HAP-1 (cell line): ENCODE measurements at places on chromosomes 2 and 18.

DNA sequence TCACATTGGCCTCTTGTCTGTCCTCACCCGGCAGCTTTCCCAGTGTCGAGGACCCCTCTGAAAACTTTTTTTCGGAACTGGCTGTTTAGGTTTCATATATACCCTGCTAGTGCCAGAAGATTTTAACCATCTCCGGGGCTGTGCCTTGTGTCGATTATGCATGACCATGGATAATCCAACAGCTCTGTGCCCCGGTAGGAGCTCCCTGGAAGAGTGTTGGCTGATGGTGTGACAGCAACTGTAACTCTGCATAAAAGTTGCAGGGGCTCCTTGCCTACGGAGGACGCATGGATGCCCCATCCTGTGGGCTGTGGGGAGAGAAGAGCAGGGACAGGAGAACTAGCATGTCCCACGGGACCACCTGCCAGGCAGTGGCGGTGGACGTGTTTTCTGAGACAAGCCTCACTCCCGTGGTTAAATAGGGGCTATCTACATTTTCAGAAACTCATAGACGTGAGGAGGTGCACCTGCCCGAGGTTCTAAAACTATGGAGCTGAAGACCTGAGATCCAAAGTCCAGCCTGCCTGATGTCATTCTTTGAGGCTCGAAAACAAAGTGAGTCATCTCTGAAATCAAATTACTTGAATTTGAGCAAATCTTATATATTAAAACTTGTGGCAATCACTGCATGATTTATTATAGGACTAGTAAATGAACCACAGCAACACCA lies 437.2 kb upstream of the HS6ST1 start:
- no peak for DNase-seq

- no peak for DNase-seq
These were observed 21.8 kb upstream of the CTIF start for GRCh38 chr18:48517048-48517447.

GRCh38 chr18:51921862-51922261 lies 418.1 kb upstream of the DCC start:
- DNase-seq: no peak

GRCh38 chr2:173239644-173240043 lies 115.0 kb upstream of the CDCA7 start:
- DNase-seq: no peak

DNA sequence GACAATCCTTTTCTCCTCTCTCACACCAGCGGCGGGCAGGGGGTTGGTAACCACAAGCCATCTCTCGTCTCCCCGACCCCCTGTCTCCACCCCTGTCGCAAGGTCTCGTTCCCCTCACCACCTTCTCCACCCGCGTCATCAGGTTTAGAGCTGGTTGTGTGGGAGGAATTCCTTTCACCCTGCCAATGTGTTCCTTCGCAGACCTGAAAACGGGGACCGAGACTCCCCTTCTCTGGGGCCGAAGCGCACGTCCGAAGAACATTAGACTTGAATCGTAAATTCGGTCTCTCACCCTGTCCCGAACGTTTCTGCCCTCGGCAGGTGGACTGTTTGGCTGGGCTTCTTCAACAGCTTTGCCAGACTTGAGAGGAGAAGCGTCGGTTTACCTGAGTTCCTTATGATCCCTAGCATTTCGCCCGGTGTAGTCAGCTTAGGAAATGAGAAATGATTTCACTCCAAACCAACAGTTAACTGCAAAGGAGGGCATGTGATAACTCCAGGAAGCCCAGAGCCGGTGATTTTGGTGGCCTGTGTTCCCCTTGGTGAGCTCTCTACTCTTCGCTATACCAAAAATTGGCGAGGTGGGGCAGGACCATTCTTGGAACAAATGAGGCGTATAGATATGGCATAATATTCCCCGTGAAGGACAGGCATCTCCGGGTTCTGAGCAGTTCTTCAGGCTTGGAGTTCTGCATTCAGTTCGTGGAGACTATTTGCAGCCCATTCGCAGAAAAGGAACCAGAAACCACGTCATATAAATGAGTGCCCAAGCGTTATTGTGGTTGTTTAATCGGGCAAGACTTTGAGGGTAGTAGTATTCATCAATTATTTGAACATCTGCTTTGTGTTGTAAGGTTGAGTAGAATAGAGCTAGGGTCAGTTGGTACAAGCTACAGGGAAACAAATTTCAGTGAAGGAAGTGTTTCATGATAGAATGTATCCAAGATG lies 694 bp downstream of the CFAP36 start:
- DNase-seq: peak; percentile 12

DNA sequence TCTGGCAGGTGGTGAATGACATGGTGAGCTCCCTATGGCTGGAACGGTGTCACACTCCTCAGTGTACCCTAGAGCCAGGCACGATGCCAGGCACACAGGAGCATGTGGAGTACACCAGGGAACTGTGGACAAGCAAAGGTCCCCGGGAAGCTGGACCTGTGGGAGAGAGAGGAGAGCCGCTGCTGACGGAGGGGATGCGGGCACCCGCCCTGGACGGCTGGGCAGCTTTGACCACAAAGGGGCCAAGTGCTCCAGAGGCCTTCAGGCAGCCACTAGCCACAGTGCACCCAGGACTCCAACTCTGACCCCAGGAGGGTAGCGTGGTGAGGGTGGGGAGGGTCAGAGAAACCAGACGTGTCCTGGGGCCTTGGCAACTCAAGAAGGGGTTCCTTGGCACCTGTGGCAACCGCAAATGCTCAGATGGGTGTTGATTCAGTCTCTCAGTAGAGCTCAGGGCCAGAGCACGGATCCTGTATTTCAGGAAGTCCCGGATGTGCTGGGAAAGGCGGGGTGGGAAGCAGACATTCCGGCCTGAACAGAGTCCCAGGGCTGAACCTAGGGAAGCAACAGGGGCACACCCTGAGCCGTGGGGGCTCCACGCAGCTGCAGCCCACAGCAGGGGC lies 2.3 kb upstream of the MAB21L4 start:
- no peak for DNase-seq

- no peak for DNase-seq
These were observed 9.6 kb downstream of the SSB start for GRCh38 chr2:169808221-169808620.

GRCh38 chr2:240179186-240179815 lies 38.8 kb upstream of the OTOS start:
- no peak for DNase-seq

DNA sequence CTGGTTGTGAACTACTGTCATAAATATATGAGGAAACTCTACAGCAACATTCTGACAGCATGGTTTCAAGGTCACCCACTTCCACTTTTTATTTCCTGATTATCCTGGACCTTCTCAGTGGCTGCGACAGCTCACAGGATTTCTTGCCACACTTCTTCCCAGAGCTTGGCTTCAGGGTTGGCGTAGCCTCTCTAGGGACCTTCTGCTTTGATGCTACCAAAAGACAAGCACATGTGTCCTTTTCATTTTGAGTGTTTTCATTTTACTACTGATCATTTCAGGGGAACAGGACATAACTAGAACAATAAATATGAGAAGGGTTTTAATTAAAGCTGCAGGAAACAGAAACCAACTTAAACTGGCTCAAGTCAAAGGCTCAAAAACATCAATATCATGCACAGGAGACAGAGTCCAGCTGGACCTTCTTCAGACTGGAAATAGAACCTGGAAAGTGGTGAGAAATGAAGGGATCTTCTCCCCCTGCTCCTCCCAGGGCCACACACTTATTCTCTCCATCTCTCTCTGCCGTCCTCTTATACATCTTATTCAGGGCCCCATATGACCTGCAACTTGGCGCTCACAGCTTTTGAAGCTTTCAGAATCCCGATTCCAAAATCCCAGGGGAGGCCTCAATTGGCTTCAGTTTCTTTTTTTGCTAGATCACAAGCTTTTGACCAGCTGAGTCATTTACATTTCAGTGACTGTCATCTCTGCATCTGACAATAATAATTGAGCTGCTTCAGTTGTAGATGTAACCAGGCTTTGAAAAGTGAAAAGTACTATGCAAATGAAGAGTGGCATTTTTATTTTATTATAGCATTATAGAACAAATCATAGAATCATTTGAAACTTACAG lies 9.7 kb downstream of the VIT start:
- DNase-seq: peak; percentile 39

DNA sequence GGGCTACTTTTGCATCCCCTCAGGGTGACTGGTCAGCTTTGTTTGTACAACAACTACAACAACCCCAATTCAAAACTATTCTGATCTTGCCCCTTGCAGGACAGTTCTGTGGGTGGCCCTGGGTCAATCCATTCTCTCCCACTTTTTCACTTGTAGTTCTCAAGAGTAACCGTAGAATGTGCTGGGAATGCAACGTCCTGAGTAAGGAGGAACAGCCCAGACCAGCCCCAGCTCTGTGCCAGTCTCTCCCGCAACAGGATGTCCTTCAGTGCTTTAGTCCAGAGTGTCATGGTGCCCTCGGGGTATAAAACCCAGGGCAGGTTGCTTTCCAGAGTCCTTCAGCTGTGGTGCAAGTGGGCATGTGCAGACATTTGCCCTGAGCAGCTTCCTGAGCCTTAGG lies 22.1 kb upstream of the TEX51 start:
- DNase-seq: no peak

GRCh38 chr2:175844169-175844568 lies 157.9 kb downstream of the LNPK start:
- peak; percentile 93 for DNase-seq

GRCh38 chr18:74597034-74597661 lies 522 bp upstream of the ZNF407 start:
- peak; percentile 68 for DNase-seq

DNA sequence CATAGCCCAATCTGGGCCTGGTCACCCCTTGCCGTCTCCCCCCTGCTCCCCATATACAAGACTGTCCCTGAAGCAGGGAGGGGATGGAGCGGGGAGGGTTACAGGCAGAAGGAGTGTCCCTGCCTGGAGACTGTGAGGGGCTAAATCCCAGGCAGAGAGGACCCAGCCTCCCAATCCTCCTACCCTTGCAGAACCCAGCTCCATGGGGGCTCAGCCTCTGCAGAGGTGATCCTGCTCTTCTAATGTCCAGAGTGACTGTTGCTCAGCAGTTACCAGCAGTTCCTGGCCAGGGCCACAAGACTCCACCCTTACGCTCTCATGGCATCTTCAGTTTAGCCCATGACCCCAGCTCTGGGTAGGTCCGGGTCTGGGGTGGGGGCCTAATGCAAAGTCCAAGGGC lies 58.1 kb downstream of the COA5 start:
- no peak for DNase-seq

GRCh38 chr2:44184106-44184505 lies 15.4 kb downstream of the PPM1B start:
- DNase-seq: no peak

DNA sequence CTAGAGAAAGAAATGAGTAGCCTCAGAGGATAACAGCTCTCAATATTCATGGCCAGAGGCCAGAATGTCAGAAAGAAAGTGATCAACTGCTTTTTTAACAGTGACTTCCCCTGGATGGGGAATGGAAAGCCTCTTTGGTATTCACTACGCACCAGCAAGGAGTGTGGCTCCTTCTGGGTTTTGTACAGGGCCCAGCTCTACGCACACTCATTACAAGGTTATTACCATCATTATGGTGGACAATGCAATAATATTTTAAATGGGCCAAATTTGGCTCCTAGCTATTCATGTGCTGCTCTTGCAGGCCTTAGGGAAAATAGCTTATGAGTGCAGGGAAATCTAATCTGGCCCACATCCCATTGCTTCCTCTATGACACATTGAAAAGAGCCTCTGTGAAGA lies 1149.5 kb upstream of the FANCL start:
- no peak for DNase-seq

GRCh38 chr2:196750291-196750923 lies 49.1 kb downstream of the GTF3C3 start:
- DNase-seq: peak; percentile 16

- DNase-seq: no peak
These were observed 261.8 kb downstream of the ERBB4 start for GRCh38 chr2:212276813-212277212.

- DNase-seq: peak; percentile 28
These were observed 194.1 kb downstream of the SS18 start for GRCh38 chr18:25896178-25896780.

DNA sequence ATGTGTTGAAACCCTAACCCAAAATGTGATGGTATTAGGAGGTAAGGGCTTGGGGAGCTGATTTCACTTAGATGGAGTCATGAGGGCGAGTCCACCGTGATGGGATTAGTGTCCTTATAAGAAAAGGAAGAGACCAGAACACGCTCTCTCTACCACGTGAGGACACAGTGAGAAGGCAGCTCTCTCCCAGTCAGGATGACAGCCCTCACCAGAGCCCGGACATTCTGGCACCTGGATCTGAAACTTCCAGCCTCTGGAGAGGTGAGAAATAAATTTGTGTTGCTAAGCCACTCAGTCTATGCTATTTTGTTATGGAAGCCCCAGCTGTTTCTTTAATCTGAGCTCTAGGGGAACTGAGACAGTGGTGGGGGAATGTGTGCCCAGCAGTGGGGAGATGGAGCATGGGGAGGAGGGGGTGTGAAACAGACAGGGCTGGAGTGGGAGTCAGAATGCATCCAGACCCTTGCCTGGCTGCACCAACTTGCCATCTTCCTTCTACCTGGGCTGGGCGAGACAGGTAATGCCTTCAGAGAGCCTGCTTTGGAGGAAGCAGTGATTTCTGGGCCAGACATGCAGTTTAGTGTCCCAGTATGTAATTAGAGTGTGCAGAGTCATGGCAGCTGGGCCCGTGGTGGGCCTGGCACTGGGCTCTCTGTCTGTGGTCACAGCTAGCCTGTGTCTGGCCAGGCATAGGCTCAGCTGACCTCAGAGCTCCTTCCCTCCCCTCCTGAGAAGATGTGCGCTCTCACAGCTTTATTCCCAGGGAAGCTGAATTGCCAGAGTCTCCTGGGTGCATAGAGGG lies 38.1 kb downstream of the RHOB start:
- DNase-seq: peak; percentile 4

DNA sequence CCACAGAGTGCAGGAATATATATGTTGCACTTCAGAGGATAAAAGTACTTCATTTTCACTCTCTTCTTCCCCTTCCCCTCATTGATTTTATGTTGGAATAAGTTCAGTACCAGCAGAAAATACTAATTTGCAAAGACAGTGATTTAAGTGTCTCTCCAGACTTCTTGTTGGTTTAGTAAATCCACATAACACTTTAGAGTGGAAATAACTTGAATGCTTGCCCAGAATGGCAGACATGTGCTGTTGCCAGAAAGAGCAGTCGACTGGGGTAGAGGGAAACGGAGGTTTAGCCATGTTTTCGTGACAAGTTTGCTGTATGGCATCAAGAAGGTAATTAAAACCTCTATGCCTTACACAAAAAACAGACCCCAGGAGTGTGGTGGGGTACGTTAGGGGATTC lies 246.0 kb upstream of the CXCR4 start:
- DNase-seq: no peak

DNA sequence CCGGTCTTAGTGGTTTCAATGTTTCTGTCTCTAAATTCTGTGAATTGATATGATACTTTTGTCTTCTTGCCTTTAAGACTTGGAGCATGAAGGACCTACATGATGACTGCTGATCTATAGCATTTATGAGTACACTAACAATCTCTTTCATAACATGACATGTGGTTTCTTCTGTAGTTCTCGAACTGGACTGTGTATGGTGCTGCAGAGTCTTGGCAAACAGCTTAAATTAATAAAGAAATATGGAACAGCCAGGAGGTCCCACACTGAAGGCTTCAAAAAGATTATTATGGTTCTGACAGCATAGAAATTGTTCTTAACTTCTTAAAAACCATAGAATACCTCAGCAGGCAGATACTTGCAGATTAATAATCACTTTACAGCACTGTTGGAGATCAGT lies 145.0 kb downstream of the DCC start:
- DNase-seq: no peak

GRCh38 chr18:71986351-71987050 lies 557.6 kb downstream of the CBLN2 start:
- no peak for DNase-seq
